ENCODE measurements at places on chromosomes 12 and 14. TPM values are rescaled to one million over a fixed set of nuclear protein-coding genes. Genes with fewer than 3 reads are reported as not detected.

ACSS3 gene
- 0.72 TPM for total RNA-seq

SPATS2 gene
- 8.8 TPM for total RNA-seq

ANKRD33 gene
- not detected for total RNA-seq

SLCO1B1 gene
- total RNA-seq: not detected

DBX2 gene
- not detected for total RNA-seq

AICDA gene
- total RNA-seq: not detected

GNB3 gene
- total RNA-seq: not detected

DNA sequence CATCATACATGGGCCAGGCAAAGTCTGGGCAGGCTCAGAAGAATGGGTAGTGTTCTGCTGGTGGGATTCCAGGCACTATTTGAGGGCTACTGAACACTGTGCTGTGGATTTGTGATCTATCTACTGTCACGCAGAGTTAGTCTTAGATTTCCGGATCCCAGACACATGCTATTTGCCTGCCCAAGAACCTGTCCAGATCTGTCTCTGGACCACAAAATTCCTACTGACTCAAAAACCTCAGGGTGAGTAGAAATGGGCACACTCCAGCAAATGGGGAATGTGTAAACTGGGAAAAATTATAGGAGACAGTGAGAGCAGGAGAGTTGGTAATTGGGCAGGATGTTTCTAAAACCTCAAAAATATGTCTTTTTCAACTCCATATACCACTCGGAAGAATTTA, 129.9 kb downstream of the GALC start:
- DNase-seq: no peak

DNA sequence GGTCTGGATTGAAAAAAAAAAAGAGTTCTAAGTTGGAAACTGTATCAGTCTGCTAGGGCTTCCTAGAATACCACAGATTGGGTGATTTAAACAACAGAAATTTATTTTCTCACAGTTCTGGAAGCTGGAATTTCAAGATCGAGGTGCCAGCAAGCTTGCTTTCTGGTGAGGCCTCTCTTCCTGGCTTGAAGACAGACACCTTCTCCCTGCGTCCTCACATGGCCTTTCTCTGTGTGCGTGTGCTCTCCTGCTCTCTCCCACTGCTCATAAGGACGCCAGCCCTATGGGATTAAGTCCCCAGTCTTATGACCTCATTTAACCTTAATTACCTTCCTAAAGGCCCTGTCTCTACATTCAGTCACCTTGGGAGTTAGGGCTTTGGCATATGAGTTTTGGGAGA, 215.5 kb downstream of the PIK3C2G start:
- no peak for DNase-seq

- DNase-seq: no peak
Observed at GRCh38 chr12:39161465-39162085, 256.2 kb upstream of the CPNE8 start.

DNA sequence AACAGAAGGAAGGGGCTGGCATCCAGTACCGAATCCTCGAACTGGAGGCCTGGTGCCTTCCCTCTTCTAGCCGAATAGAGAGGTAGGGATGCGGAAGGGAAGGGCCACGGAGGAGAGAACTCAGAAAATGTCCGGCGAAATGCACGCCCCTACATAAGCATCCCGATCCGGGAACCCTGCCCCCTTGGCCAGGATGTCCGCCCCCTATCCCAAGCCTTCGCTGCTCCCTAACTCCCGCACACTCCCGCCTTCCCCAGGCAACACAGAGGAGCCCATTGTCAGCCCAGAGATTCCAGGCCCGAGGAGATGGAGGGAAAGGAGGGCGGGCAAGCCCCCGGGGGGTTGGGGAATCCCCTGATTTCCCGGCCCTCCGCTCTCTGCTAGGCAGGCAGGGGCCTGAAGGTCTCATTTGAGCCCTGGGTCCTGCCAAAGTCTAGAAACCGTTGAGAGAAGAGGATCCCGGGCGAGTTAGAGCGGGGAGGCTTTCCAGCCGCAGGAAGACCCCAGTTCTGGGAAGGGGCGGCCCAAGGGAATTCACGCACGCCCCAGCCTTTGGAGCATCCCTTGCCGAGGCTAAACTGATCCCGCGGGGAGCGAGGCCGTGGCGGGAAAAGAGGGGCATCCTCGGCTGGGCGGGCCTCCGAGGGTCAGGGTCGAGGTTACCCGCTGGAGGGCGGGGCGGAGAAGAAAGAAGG, 569 bp upstream of the ARHGEF40 start:
- DNase-seq: no peak

DNA sequence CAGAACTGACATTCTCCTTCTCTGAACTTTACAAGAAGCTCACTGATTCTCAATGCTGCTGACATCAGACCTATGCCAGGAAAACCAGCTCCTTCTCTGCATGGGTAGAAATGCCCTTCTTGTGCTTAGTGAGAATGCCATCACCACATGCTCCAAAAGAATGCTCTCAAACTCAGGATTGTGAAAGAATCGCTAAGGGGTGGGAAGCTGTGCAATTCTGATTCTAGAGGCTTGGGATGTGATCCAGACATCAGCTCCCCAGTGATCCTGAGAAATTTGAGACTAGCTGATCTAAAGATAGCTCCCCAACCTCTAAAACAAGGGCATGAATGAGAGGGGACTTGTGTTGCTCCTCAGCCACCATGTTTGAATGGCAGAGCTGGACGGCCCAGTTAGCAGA, 113.2 kb downstream of the DPF3 start:
- no peak for DNase-seq

DNA sequence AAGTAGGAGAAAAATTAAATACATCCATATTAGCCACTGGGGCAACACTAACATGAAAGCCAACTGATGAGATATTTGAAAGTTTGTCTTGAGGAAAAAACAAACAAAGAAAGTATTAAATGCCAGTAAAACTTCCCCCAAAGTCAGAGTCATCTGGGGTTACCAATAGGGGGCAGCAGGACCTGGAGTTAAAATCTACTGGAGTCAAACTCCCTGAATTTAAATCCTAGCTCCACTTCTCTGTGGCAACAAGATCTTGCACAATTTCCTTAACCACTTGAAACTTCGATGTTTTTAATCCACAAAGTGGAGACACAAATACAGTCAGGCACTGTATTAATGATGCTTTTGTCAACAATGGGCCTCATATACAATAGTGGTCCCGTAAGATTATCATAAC, 14.4 kb downstream of the PLEKHG7 start:
- DNase-seq: no peak

DNA sequence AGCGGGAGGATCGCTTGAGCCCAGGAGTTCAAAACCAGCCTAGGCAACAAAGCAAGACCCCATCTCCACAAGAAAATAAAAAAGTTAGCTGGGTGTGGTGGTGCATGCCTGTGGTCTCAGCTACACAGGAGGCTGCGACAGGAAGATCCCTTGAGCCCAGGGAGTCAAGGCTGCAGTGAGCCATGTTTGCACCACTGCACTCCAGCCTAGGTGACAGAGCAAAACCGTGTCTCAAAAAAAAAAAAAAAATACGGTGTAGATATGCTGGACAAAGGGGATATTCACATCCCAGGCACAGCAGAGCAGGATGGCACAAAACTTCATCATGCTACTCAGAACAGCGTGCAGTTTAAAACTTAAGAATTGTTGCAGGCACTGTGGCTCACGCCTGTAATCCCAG, 24.8 kb upstream of the STRN3 start:
- DNase-seq: no peak

DNA sequence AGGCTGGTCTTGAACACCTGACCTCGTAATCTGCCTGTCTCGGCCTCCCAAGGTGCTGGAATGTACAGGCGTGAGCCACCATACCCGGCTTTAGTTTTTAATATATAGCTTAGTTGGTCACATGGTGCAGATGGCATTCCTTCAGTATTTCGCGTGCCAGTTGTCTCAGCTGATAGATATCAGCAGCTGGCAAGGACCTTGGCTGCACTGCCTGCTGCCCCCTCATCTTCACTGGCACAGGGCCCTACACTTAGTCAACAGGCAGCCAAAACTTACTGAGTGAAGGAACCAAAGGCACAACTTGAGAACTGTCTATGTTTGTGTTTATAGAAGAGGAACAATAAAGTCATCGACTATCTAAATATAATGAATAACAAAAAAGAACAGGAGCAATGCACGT, 31.0 kb downstream of the EID3 start:
- DNase-seq: no peak

DNA sequence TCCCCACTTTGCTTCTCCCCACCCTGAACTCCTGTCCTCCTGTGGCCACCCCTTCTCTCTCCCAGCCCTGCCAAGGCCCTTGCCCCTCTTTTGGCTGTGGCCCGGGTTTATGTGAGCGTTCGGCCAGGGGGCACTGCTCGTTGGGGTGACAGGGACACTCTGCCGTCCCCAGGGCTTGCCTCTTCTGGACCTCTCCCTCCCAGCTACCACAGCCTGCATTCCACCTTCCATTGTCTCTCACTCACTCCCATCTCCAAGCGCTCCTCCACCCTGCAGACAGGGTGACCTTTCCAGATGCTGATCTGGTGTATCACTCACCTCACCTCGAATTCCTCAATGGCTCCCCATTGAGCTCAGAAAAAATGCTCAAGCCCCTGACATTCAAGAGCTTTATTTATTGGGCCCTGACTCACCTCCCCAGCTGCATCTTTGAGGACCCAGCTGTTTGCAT, 1.4 kb downstream of the SERPINA9 start:
- no peak for DNase-seq

GRCh38 chr12:6315184-6315583, 4.7 kb downstream of the PLEKHG6 start:
- DNase-seq: no peak

- DNase-seq: no peak
Observed at GRCh38 chr12:668090-668481, 4.8 kb upstream of the NINJ2 start.

DNA sequence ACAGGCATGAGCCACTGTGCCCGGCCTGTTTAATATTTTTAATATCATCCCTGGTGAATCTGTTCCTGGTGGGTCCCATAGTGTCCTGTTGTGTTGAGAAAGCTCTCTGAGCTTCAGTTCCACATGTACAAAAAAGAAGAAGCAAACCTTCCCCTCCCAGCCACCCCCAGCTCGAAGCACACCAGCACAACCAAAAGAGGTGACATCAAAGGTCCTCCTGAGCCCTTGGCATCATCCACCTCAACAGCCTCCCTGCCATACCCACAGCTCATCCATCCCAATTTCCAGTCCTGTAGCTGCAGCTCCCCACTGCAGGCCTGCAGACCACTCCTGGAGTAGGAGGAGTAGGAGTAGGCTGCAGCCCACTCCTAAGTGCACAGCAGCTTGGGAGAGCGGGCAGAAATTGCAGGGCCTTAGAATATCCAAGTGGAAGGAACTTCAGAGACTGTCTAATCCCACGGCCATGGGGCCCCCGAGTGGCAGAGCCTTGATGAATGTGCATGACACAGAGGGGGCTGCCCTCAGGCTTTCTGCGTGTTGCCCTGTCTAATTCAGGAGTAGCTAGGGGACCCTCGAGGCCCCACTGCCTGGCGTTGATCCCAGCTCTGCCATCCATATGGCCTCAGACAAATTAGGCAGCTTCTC, 36.7 kb upstream of the CD9 start:
- no peak for DNase-seq

- no peak for DNase-seq
Observed at GRCh38 chr14:54881235-54881760, 21.3 kb downstream of the GCH1 start.

- no peak for DNase-seq
Observed at GRCh38 chr12:102824218-102824835, 92.7 kb downstream of the PAH start.

DNA sequence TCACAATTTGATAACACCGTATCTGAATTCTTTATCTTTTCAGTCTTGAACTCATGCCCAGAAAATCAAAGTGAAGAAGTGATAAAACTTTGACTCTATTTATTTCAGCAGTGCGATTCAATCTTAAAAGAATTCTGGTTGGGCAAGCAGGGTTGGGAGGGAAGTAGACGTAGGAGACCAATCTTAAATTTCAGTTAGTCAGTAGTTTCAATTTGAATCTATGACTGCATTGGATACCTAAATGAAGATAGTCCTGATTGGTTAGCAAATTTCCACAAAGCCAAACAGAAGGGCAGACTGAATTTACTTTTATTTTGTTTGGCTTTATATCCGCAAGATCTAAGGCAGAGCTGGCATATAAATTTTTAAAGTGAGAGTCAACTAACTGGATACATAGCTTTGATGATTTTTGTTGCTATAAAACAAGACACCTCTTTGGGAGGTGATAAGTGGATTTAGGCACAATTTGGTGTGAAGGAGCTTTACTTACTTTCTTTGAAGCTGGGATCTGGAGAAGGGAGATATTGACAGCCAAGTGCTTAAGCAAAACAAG, 2.6 kb downstream of the ACSS3 start:
- no peak for DNase-seq

DNA sequence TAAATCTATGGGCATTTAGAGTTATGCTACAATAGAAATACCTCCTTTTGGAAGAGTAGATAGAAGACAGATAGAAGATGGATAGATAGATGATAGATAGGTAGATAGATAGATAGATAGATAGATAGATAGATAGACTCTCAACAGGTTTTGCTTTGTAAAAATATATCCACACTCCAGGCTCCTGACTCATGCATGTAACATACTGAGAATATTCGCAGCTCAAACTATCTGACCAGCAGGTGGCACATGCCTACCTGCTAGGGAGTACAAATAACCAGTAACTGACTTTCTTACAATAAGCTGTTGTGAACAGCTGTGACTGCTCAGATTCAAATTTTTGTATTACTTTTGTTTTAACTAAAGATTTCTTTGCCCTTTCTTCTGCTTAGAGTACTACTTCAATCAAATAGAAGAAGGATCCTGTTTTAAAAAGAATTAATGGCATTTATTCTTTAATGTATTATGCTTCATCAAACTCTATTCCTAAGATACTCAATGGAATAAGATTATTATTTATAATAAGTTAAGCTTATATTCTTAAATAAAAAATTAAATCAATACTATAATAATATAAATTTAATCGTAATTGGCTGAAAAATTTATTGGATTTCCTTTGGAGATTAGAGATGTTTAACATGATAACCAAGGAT, 15.8 kb upstream of the CPNE8 start:
- no peak for DNase-seq

GRCh38 chr12:98373025-98373554, 142.3 kb upstream of the TMPO start:
- no peak for DNase-seq
